ENCODE measurements at places on chromosomes 4 and X.

DNA sequence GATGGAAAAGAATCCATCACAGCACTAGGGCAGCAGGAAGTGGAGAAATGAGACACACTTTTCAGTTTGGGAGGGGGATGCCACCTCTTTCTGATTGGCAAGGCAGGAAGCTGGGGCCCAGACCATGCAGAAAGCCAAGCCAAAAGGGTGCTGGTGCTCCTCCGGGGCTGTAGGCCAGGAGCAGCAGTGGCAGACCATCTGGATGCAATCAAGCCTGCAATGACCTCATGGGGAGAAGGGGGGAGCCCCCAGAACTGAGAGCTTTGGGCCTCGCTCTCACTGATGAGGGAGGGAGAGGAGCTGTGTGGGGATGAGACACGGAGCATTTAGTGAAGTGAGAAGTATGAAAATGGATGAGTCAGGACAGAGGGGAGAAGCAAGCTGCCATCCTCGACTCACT, 141.3 kb upstream of the NALF2 start:
- peak; percentile 70 for DNase-seq

DNA sequence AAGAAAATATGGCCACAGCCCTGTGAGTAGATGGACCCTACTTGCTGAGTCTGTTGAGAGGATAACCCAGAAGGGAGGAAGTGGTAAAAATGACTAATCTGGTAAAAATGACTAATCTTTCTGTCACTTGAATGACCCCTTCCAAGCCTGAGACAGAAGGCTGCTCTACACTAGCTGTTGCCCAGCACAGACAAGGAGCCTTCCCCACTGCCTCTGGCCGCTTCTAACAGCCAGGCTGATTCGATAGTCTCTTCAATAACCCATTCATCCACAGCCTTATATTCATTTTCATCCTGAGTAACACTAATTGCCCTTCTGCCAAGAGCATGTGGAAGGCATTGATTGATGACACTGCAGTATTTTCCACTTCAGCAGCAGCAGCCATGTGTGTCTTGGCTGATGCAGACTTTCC, 18.4 kb downstream of the MAGEB17 start:
- DNase-seq: peak; percentile 36

DNA sequence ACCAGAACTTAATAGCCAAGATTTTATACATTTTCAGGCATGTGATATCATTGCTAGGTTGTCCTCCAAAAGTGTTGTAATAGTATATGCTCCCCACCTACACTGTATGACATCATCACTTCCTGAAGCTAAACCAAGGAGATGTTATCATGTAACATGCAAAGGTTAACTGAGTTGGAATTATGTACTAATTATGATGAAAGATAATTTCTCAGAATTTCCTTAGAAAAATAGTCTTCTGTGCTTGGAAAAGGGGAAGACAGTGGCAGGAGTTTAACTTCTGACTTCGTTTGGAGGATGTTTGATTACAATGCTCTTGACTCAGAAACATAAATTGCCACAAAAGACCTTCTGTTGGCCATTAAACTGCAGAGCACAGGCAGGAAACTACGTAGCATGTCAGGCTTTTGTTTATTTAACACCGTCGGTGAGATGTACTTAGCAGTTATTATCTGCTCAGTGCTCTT, 83.6 kb upstream of the GUCY1A1 start:
- DNase-seq: peak; percentile 37

GRCh38 chrX:111244235-111244750, 26.0 kb downstream of the CAPN6 start:
- DNase-seq: no peak

- DNase-seq: no peak
Measured at GRCh38 chrX:139222511-139223200, 307.9 kb upstream of the F9 start.

GRCh38 chr4:185080545-185080944, 62.3 kb downstream of the HELT start:
- DNase-seq: no peak

- DNase-seq: no peak
Measured at GRCh38 chr4:168642591-168642990, 145.7 kb downstream of the PALLD start.

DNA sequence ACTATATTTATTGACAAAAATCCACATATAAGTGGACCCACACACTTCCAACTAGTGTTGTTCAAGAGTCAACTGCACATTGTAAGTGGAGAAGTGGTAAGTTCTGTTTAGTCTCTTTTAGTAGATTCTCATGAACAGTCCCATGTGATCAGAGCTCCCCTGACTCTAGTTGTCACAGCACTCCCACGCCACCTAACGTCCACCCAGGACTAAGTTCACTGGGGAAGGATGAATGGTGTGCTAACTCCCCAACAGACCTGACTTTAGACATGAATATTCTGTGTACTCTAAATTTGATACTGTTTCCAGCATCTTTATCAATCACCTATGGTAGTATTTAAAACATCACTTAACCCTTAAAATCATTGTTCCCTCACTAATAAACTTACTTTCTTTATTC, 59.8 kb downstream of the PACRGL start:
- no peak for DNase-seq

- no peak for DNase-seq
Measured at GRCh38 chr4:165743422-165743821, 129.6 kb upstream of the TLL1 start.

DNA sequence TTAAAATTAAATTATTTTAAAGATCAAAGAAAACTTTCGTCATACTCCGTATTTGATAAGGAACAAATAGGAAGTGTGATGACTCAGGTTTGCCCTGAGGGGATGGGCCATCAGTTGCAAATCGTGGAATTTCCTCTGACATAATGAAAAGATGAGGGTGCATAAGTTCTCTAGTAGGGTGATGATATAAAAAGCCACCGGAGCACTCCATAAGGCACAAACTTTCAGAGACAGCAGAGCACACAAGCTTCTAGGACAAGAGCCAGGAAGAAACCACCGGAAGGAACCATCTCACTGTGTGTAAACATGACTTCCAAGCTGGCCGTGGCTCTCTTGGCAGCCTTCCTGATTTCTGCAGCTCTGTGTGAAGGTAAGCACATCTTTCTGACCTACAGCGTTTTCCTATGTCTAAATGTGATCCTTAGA, at the start of gene CXCL8:
Gene CXCL8, plus strand, starts transcription at position 217 of the 426 bp plus-strand sequence. Its CDS starts 90 bp downstream, at position 307.
- DNase-seq: no peak

DNA sequence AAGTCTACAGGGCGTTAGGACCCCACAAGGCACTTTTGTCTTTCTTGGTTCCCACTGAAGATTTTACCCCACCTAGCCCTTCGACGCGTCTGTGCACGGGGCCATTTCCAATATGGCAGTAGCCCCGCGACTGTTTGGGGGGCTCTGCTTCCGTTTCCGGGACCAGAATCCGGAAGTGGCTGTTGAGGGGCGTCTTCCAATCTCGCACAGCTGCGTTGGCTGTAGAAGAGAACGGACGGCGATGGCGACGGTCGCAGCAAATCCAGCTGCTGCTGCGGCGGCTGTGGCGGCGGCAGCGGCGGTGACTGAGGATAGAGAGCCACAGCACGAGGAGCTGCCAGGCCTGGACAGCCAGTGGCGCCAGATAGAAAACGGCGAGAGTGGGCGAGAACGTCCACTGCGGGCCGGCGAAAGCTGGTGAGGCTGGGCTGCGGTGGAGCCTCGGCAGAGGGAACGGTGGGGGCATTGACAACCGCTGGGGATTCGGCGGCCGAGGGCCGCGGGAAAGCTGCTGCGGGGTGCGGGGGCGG, at the start of gene USP11:
Gene USP11, plus strand, starts transcription at position 207 of the 530 bp plus-strand sequence. Its CDS starts 35 bp downstream, at position 242.
- DNase-seq: no peak

DNA sequence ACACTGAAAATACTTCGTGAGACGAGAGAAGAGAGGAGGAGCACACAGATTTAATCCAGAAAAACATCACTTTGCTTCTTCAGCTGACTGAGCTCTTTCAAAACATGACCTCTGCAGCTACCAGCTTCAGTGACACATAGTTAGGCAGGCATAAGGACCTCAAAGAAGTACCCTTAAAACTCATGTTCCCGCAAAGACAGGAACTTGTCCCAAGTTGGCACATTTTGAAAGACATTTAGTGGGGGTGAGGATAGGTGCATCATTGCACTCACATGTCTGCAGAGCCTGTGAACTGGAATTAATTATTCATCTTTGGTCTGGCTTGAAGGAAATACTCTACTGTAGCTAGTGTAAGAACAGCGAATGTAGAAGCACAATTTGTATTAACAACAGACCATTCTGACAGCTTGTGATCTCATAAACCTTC, 221.8 kb downstream of the MGST2 start:
- DNase-seq: no peak

DNA sequence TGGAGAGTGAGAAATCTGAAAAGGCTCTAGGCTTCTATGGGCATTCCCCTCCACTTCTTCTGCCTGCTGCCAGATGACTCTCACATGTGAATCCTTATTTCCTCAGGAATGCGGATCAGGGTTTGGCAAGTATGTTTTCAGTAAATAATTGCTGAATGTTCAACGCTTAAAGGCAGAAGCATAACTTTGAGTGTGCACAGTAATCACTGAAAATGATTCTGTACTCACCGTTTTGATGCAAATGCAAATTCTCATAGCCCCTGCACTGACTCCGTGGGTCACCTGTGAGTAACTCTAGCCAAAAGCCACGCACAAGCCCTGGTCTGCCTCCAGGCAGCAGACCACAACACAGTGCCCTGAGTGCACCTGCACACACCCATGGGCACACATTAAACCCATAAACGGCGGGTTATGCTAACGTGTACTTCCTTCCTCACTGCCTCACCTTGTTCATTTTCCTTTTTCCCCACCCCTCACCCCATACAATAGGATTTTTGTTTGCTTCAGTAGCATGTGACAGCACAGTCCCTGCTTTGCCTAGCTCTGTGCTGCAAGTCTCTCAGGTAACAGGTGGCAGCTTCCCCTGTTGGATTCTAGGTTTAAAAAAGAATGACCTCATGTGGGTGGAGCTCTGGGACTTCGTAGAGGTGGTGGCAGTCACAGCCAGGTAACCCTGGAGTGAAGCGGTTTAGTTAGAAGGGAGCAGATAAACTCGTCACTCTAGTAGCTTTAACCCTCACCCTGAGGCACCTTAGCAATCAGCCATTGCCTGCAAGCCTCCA, at the start of gene ARHGEF38:
Gene ARHGEF38, plus strand, starts transcription at position 656 of the 782 bp plus-strand sequence. CDS start 146 bp downstream, outside the sequence.
- no peak for DNase-seq

- no peak for DNase-seq
Measured at GRCh38 chrX:113868711-113869110, 715.2 kb upstream of the HTR2C start.

DNA sequence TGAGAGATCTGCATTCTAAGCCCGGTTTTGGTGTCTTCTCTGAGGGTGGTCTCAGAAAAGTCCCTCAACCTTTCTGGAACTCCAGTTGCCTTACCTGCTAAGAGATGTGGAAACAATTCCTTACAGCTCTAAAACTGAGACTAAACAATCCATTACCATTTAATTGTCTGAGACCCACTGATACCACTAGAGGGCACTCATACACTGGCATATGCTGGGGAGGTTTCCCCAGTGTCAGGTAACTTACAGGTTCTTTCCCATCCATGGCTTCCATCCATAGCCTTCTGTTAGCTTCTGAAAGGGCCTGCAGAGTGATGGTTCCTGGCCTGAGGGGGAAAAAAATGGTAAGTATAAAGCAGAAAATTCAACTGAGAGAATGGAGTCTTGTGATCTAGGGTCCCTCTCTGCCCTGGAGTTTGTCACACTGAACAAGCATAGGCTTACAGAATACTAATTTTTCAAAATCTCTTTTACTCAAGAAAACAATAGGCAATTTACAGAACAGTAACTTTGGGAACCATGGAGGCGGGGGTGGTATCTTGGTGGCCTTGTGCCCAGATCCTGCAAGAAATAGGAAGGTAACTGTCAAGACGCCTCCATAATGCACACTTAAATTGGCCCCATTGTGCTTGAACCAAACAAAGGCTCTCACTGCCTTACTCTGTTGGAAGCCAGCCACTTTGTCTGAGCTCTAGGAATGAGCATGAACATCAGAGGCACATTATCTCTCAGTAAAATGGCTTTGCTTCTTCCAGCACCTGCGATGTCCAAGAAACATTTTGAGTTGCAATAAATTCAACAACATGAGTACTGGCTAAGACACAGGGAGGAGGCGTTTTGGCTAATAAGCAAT, 236.1 kb downstream of the OPHN1 start:
- no peak for DNase-seq

- DNase-seq: no peak
Measured at GRCh38 chrX:119013164-119013563, 38.7 kb downstream of the LONRF3 start.

DNA sequence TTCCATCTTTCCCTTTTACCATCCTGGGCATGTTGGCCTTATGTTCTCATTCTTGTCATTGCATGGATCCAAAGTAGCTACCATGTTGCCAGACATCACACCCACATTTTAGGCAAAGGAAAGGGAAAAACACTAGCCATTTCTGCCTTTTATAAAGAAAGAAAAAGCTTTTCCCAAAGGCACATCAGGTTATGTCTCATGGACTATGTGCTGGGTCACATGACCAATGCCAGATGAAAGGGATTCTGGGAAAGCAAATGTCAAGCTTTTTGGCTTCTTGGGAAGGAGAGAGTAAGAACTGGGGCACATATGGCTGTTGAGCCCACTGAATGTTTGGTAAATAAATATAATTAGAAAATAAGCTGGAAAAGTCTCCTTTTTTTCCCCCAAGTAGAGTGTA, 4.3 kb upstream of the SOD3 start:
- no peak for DNase-seq

GRCh38 chrX:151726751-151727150, 7.8 kb upstream of the CNGA2 start:
- DNase-seq: no peak

DNA sequence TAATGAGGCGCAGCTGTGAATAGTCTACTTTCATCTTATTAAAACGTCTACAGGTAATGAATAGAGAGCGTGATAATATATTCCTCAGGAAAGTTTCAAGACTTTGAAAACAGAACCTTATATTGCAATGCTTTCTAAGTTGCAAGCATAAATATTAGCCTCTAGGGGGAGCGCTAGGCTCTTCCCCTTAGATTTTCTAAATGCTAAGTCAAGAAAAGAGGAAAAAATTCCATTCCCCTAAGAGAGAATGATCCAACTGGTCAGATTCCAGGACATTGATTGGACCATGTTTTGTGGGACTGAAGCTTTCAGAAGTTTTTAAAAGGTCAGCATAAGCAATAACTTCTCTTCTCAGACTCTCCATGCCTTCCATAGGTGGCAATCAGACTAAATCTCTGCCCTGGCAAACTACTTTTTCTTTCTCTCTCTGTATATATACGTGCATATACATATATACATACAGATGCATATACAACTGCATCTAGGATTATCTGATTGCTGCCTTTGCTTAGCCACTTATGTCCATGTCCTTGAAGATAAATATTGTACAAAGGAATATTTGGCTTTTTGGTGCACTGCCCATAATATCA, 492.9 kb downstream of the INPP4B start:
- DNase-seq: peak; percentile 33

DNA sequence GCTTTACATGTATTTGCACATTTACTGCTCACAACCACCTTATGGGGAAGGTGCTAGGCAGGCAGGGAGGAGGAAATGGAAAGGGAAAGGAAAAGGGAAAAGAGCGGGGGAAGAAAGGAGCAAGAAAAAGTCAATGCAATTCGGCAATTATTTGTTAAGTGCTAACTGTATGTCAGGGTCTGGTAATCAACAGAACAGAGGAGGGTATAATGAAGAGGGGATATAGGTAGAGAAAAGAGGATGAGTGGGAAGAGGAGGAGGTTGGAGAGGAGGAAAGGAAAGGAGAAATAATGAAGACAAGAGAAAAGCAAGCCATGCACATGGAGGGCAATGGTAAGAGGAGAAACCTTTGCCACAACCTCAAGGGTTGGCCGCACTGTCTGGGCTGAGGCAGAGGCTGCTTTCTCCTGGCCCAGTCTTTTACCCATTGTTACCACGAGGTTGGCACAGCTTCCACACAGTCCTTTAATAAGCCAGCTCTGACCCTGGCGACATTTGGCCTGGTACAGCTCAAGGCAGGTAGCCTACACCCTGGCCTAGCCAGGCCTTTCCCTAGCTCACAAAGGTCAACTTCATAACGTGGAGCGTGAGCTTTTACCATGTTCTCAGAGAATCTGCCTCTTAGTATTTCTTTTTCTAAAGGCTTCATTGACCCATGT, 836 bp downstream of the BTK start:
- no peak for DNase-seq
